ENCODE measurements at places on chromosomes 2 and 18.

GRCh38 chr18:63890950-63891304 is 3.4 kb downstream of the SERPINB2 start:
- no peak for DNase-seq

- no peak for DNase-seq
Observed at GRCh38 chr2:158926478-158926948, 41.9 kb upstream of the TANC1 start.

DNA sequence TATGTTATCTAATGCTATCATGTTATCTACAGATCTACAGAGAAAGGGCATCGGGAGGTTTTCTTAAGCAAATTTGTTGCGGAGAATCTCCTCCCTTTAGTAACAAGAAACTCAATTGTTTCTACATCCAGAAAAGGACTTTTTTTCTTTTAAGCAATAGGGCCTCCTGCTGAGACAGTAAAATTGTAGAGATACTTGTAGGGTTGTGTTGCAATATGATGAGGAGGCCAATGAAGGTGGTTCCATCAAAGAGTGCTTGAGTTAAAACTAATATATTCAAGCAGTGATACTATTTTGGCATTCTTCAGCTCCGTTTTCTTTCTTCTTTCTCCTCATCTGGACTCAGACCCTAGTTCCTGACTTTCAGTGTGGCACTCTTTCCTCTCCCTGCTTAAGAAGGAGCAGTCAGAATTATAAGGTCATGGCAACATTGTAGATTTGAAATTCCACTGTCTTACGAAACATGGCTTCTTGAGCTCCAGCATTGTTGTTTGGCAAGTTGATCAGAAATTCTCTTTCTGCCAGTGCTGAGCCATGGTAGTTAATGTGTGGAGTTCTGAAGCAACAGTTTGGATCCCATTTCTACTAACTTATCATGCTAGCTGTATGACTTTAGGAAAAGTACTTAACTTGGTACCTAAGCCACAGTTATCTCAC is 202.0 kb upstream of the SLC14A2 start:
- no peak for DNase-seq

- DNase-seq = no peak
Observed at GRCh38 chr18:34639687-34640086, 70.4 kb upstream of the DTNA start.

- no peak for DNase-seq
Observed at GRCh38 chr2:208511016-208511415, 104.4 kb downstream of the PTH2R start.

DNA sequence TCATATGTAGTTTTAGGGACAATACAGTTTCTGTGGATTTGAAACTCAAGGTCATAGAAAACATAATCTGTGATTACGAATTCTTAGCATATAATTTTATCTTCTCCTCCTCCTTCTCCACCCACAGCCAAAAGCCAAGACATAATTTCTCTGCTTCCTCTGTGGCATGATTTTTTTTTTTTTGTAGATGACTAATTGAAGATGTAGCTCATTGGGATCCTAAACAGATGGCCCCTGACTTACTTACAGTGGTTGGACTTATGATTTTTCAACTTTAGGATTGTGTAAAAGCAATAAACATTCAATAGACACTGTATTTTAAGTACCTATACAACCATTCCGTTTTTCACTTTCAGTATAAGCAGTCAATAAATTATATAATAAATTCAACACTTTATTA is 42.3 kb downstream of the FSIP2 start:
- DNase-seq = no peak
